MCF 10A (cell line): ENCODE measurements at places on chromosomes 2 and 18.

DNA sequence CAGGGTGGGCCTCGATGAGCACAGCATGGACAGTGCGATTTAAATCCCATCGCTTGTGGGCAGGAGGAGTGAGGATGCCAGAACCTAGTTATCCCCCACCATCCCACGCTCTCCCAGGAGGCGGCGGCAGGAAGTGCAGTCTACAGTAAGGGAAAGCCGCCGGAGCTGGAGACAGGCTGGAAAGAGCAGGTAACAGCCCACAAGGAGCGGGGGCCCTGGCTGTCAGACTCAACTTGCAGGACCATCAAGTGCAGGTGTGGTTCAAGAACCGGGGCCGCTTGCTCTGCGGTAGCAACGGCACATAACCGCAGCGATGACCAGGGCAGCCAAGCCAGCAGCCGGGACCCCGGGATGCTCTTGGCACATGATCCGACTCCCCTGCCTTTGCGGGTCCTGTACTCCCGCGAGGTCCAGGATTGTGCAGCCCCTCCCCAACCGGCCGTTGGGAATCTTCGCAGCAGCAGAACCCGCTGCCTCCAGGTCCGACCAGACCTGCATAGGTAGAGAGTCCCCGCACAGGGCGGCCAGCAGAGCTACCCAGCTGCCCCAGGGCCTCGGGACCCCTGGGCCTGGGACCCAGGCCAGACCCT, 82.1 kb downstream of the BIN1 start:
- no peak for DNase-seq

- no peak for DNase-seq
Measured at GRCh38 chr2:88932686-88933085, 241.2 kb downstream of the RPIA start.

- no peak for DNase-seq
Measured at GRCh38 chr18:22114526-22115321, 54.7 kb upstream of the GATA6 start.

- DNase-seq = no peak
Measured at GRCh38 chr2:68330691-68331090, 10.9 kb upstream of the CNRIP1 start.

DNA sequence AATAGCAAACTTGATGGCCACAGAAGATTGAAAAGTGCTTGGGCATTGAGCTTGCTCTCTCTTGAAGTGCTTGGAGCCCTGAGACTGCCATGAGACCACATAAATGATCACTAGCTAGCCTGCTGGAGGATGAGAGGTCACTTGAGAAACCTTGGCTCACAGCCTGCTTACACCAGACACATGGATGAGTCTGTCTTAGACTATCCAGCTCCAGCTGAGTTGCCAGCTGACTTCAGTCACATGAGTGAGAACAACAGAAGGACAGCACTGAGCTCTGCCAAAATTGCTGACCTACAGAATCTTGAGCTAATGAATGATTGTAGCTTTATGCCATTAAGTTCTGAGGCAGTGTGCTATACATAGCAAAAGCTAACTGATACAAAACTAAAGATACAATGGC, 18.1 kb downstream of the NABP1 start:
- DNase-seq = peak; percentile 72

GRCh38 chr2:16281451-16282335, 341.3 kb downstream of the MYCN start:
- peak; percentile 39 for DNase-seq

GRCh38 chr2:174591740-174592139, 5.9 kb downstream of the WIPF1 start:
- no peak for DNase-seq

DNA sequence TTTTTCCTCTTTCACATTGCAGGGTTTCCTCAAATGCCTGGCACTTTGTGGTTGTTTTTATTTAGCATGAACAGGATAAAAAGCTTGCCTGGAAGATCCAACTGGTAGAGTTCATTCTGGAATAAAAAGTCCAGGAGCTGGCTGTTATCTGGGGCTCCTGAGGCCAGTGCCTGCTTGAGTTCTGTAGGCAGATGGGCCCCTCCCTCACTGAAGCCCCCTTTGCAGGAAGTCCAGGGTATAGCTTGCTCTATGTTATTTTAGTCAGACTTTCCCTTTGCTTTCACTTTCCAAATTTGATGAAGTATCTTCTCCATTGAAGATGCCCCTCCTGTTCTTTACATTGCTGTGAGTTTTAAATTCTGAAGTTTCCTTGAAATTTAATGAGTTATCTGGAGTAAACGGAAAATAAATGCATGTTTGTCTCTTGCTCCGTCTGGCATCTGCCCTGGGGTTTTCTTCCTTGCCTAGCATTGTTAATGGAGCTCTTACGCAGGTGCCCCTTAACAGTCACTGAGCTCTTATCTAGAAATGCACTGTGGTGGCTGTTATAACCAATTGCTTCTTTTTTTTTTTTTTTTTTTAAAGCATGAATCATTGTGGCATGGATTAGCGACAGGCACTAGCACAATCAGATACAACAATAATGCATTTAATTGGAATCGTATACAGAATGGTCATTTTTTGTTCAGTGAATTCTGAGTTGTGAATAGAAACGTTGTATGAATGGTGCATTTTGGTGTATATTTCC, 27.0 kb upstream of the LPIN1 start:
- DNase-seq = no peak

DNA sequence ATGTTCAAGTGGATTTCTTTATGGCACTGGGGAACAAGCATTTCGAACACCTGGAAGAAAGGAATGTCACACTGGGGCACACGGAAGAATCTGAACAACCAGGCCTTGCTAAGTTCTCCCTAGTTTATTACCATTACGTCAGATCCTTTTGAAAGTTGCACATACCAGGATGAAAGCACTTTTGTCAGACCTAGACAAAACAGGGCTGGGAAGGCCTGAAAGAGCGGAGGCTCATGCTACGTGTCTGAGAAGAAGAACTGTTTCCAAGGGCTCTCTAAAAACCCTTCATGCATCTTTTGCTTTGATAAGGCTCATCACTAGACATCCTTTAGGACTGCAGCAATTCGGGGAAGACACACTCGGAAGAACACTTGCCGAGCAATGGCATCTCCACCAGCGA, 15.4 kb upstream of the SLC25A52 start:
- DNase-seq = no peak

GRCh38 chr2:96602330-96602823, 35.7 kb downstream of the KANSL3 start:
- no peak for DNase-seq

DNA sequence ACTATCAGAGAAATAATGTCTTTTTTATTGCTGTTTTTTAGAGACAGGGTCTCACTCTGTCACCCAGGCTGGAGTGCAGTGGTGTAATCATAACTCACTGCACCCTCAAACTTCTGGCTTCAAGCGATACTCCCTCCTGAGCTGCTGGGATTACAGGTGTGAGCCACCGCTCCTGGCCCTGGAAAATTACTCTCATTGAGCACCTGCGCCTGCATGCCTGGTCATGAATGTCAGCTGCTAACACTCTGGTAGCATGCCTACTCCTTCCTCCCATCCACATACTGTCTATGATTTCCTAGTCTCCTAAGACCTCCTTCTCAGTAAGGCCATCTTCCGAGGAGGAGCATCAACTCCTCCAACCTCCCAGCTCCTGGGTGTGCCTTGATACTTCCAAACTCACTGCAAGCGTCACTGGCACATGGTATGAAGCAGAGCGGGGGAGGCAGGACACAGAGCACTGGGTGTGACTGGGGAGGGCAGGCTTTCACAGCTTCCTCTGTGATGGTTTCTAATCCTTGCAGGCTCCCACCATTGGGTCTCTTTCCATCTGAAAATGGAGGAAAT, 1.6 kb upstream of the MAP2 start:
- no peak for DNase-seq

DNA sequence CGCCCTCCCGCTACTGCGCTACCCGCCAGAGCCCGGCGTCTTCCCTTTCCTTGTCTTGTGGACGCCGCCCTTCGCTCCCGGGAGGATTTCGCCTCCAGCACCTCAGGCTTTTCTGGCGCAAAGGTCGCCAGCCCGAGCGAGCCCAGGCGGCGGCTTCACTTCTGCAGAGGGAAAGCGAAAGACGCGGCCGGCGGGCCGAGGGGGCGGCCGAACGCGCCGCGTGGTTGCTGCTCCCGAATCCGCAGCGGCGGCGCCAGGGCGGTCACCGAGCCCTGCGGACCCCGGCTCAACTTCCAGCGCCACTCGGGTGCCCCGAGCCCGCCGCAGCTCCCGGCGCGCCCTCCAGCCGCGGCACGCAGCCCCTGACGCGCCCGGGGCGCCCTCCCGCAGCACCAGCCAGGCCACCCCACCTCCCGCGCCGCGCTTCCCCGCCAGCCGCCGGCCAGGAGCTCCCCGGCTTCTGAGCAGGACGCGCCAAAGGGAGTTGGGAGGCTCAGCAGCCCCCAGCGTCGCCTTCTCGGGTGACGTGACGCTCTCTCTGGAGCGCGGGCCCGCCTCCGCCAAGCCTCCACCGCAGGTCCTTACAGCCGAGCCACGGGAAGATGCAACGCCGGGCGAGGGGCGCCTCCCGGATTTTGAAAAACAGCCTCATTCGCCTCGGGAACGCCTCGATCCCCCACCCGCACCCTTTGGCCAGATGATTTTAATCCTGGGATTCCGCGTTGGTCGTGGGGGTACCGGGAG, 84.9 kb upstream of the EPB41L3 start:
- no peak for DNase-seq

GRCh38 chr2:157489983-157490382, 46.1 kb upstream of the CYTIP start:
- no peak for DNase-seq

DNA sequence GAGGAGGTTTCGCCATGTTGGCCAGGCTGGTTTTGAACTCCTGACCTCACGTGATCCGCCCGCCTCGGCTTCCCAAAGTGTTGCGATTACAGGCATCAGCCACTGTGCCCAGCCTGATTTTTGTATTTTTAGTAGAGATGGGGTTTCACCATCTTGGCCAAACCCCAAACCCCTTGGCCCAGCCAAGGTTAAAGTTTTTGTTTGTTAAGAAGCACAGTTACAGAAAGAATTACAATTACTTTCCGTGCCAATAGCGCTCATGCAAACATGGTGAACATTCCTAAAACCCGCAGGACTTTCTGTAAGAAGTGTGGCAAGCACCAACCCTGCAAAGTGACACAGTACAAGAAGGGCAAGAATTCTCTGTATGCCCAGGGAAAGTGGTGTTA, 26.1 kb downstream of the ITSN2 start:
- DNase-seq = peak; percentile 77

DNA sequence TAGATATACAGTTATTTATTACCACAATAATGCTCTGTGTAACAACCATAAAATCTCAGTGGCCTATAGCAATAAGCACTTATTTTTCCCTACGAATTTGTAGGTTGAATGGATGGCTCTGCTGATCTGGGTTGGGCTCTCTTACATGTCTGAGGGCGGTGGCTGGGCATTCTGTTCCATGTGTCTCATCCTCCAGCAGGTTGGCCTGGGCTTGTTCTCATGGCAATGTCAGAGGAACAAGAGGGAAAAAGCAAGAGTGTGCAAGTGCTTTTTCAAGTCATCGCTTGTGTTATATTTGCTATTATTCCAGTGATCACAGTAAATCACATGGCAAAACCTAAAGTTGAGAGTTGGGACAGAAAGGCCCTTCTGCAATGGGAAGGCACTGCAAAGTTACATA, 30.4 kb upstream of the MYO3B start:
- DNase-seq = no peak

DNA sequence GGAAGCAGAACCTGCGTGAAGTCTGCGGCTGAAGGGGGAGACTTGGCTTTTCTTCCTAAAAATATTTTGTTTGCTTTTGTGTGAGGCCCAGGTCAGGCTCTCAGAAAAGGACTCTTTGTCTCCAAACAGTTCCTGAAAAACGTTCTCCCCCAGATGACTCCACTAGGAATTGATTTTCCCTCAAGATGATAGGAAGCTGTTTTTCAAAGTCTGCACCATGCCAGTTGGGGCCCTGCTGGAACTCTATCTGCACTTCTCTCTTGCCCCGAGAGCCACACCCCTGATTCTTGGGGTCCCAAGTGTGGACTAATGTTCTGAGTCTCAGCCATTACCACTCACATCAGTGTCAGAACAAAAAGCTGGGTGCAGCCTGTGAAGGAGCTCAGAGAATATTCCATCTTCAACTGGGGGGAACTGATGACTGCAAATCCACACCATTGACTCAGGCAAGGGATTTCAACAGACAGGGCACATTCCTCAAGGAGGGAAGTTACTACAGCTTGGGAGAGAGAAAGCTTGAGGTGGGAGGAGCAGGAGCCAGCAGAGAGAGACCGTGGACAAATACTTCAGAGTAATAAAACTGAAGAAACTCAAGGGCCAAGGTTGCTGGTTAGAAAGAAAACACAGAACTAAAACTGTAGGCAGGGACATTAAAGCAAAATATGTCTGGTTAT, 768.3 kb downstream of the RNF144A start:
- DNase-seq = peak; percentile 31

DNA sequence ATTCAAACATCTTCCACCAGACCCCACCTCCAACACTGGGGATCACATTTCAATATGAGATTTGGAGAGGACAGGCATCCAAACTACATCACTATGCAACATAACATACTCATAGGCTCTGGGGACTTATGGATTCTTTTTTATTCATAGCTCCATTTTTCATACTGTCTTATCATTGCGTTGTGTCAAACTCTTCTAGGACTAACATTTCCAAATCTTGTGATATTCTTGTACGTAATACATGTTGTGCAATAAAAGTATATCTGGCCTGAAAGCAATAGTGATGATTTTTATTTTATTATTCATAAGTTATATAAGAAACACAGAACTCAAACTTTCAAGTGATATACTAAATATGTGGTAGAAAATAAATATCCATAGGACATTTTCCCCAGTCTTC, 60.6 kb upstream of the ACTR3 start:
- no peak for DNase-seq

- peak; percentile 57 for DNase-seq
Measured at GRCh38 chr2:191521608-191522208, 156.2 kb upstream of the NABP1 start.

GRCh38 chr2:43612944-43613343, 17.1 kb upstream of the THADA start:
- DNase-seq = no peak

DNA sequence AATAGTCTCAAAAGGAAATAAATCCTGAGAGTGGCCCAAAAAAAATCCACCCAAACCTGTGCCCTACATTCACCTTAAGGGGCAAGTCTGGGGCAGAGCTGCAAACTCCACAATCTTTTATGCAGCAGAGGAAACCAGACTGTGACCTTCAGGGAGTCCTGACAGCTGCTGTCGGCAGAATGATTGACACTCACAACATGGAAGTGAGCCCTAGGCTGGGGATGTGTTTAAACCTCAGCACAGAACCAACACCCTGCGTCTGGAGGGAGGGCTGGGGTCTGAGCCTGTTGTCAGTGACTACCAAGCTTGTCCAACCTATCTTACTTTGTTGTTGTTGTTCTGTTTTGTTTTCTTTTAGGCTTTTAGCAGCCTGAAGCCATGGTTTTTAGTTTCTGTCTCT, 39.6 kb downstream of the CRACDL start:
- no peak for DNase-seq

GRCh38 chr2:221969087-221969829, 329.5 kb downstream of the PAX3 start:
- peak; percentile 54 for DNase-seq
